ENCODE measurements at places on chromosomes 16 and 17.

- no peak for DNase-seq
Measured at GRCh38 chr17:40827746-40828453, 5.5 kb upstream of the KRT10 start.

GRCh38 chr16:27226476-27226875, 23.1 kb downstream of the KDM8 start:
- no peak for DNase-seq

DNA sequence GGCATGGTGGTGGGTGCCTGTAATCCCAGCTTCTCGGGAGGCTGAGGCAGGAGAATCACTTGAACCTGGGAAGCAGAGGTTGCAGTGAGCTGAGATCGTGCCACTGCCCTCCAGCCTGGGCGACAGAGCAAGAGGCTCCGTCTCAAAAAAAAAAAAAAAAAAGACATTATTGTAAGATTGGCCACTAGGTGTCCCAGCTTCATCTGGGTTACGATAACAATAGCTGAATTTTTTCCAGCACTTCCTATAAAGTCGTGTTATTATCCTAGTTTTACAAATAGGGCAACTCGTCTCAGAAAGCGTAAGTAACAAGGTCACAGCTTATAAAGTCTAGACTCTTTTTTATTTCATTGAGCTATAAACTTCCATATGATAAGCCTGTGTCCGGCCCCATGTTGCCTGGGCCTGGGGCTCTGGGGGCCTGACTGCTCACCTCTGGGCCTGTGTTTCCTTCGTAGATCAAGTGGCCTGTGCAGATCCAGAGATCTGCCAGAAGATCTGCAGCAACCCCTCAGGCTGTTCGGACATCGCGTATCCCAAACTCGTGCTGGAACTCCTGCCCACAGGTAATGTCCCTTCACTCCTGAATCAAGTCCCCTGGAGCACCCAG, 60.5 kb downstream of the SLC5A11 start:
- DNase-seq = no peak

DNA sequence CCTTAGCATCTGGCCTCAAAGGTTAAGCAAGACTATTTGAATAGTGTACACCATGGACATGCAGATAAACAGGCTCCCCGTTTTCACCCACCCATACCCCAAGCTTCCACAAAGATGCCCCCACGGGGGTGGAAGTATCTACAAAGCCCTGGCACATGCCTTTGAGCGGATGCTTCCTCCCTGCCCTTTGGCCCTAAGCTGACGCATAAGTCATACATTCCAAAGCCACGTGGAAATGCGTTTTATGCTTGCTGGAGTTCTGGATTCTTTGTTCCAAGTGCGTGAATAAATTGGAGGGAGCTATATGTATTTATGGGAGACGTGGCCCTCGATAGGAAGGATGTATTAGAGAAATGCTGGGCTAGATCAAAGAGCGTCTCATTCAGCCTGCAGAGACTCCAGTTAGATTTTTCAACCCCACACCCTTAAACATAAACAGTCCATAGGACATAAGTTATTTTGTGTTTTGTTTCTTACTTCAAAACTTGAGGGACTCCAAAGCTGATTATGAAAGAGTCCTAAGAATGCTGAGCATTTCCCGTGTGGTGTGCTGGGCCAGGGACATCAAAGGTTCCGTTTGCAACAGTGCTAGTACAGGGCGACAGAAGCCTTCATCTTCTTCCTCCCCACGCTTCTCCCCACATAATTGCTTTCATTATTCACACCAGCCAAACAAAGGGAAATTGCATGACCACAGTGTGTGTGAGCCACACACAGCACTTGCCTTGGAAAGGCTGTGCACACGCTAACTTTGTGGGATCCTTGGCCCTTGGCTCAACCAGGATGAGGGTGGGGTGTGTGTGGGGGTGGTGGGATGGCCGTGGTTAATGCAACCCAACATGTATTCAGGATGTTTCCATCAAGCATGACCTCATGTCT, 73.6 kb downstream of the WIPI1 start:
- no peak for DNase-seq

DNA sequence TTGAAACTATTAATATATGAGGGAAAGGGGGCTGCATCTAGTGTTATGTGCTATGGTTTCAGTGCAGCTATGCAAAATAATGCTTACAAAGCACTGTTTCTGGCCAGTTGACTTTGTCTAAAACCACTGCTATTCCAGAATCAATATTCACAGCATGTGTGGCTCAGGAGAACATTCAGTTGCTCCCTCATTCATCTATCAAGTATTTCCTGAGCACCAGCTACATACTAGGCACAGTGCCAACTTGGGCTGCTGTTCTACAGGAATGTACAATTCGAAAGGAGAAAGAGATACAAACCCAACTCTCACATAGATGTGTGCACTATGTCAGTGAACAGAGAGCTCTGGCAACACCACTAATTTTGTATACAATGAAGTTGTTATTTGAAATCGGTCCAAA, 183.0 kb downstream of the PHKB start:
- no peak for DNase-seq
